ENCODE measurements at places on chromosomes 11 and 22. TPM values are rescaled to one million over a fixed set of nuclear protein-coding genes. Genes with fewer than 3 reads are reported as not detected.

The PATE2 gene
- polyA plus RNA-seq = not detected

The LARGE1 gene
- polyA plus RNA-seq = 2.3 TPM

The B4GALNT4 gene
- polyA plus RNA-seq = 0.15 TPM

The SCN2B gene
- polyA plus RNA-seq = not detected

The APOL3 gene
- polyA plus RNA-seq = 7.2 TPM

The OR4A16 gene
- not detected for polyA plus RNA-seq

The KCNJ11 gene
- 1.1 TPM for polyA plus RNA-seq

The BAIAP2L2 gene
- polyA plus RNA-seq = 0.46 TPM

The RIMBP3B gene
- polyA plus RNA-seq = not detected

The PRDM10 gene
- polyA plus RNA-seq = 2.9 TPM

The GDPD4 gene
- polyA plus RNA-seq = 1.1 TPM

The OR8D1 gene
- polyA plus RNA-seq = not detected

DNA sequence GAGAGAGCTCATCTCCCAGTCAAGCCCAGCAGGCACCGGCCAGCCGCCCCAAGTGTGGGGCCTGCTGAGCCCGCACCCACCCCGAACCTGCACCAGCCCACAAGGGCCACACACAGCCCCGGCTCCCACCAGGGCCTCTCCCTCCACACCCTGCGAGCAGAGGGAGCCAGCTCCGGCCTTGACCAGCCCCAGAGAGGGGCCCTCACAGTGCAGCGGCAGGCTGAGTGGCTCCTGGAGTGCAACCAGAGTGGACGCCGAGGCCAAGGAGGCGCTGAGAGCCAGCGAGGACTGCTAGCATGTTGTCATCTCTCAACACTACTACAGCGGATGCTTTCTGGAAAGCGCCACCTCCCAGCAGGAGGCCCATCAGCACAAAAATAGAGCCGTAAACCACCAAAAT is 10.9 kb downstream of the DEFB108B start:
- no peak for DNase-seq

GRCh38 chr11:100177651-100178050 is 509.4 kb upstream of the ARHGAP42 start:
- DNase-seq = no peak

- DNase-seq = no peak
These were observed 1166.2 kb downstream of the TBC1D22A start for GRCh38 chr22:47928631-47929030.

DNA sequence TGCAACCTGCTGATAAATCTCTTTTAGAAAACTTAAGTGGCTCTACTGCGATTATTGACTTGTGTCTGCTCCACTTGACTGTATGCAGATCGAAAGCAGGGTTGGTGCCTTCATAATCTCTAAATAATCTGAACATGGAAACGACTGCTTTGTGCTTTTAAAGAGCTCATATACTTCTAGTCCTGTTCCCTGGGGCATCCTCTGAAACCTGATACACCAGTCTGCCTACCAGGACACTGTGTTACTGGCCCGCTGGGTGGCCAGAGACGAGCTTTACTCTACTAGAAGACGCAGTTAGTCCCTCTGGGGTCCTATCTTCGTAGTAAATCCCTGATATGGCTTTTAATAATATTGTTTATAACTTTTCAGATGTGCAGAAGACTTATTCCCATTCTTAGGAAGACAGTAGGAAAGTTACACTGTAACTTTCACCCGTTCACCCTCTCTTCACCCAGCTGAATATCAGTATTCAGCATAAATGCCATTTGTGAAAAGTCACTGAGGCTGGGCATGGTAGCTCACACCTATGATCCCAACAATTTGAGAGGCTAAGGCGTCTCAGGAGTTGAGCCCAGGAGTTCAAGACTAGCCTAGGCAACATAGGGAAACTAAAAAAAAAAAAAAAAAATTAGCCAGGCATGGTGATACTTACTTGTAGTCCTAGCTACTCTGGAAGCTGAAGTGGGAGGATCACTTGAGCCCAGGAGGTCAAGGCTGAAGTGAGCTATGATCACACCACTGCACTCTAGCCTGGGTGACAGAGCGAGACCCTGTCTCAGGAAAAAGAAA is 9.0 kb upstream of the HTR3B start:
- no peak for DNase-seq

- DNase-seq = peak; percentile 62
These were observed 55.1 kb downstream of the PACSIN2 start for GRCh38 chr22:42959576-42960509.

GRCh38 chr22:49561976-49562375 is 265.7 kb downstream of the BRD1 start:
- no peak for DNase-seq

DNA sequence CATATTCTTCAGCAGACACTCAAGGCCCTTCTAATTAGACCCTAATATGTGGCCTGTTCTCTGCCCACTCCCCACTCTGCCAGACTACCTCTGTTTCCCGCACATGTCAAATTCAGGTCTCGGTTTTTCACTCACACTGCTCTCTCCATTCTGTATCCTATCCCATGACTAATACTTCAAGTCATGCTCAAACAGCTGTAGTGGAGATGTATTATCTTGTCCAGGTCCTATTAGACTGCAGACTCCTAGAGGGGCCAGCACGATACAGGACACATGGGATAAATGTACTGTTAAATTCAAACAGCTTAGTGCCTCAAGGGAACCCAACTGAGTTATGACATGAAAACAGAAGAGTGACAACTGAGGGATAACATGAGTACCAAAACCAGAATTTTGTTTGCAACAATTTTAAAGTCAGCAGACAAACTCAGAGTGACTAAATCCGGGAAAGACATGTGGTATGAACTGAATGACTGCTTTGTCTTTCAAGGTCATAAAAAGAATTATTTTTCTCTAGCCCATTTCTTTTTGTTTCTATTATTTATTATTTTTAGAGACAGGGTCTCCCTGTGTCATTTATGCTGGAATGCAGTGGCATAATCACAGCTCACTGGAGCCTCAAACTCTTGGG is 20.5 kb downstream of the ATP6V1E1 start:
- DNase-seq = no peak

- DNase-seq = no peak
These were observed 1094.8 kb downstream of the DLG2 start for GRCh38 chr11:84532364-84532763.

GRCh38 chr11:9386086-9386485 is 1.6 kb downstream of the IPO7 start:
- DNase-seq = no peak

DNA sequence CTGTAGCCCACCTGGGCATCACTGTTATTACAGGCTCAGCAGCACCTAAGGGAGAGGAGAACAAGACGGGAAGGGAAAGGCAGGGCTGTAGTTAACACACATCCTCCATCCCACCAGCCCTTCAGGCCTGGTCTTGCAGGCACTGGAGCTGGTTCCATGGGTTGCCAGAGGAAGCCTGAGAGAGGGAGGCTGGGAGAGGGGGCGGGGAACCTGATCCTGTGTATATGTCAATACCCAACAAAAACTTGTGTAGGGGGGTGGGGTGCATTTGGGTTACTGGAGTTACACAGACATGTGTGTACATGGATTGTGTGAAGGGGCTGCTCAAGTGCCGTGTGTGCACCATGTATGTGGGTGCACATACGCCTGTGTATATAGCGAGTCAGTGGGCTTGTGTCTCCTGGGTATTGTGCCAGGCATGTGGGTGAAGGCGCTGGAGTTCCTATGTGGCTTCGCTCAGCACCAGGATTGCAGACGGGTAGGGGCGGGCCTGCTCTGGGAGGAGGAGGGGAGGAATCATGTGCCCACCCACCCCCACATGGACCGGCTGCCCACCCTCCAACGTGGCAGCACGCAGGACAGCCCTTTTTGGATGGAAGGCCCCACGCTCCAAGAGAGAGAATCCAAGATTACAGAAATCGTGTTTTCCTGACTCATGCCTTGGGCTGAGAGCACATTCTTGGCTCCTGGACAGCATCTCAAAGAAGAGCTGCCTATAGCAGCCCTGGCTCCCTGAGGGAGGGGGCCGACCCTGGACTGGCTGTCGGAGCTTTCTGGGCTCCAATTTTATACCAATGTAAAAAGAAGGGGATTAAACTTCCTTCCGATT is 4.2 kb upstream of the SERPINH1 start:
- no peak for DNase-seq

DNA sequence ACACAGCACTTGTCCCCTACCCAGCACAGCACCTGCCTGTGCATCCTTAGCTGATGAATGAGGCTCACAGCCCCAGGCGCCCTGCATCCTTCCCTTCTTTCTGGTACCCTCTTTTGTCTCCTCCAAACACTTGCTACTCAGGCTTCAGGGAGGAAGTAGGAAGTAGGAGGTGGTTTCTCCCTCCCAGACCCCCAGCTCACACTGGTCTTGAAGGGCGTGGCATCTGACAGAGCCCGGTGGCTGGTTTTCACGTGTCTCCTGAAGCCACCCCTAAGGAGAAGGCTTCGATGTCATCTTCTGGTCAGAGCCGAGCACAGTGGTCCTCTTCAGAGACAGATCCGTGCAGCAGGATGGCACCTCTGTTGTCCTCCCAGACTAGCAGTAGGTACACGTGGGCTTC is 109.8 kb downstream of the PTPRJ start:
- peak; percentile 14 for DNase-seq

- DNase-seq = no peak
These were observed 130.7 kb downstream of the SNX19 start for GRCh38 chr11:130785380-130786116.

- no peak for DNase-seq
These were observed 48.5 kb upstream of the MN1 start for GRCh38 chr22:27850000-27850521.

DNA sequence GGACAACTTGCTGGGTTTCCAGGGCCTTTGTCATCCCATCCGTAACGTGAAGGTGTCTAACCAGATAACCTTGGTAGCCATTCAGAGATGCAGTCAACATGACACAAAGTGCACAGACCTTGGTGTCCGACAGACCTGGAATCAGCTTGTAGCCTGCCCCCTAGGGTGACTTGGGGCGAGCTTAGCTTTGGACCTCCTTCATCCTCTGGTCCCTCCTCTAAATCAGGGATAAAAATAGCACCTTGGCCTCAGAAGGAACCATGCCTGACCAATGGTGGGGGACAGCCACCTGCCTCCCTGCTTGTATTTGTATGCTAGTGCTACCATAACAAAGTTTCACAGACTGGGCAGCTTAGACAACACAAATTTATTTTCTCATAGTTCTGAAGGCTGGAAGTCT is 3.7 kb downstream of the SNRPD3 start:
- DNase-seq = no peak

DNA sequence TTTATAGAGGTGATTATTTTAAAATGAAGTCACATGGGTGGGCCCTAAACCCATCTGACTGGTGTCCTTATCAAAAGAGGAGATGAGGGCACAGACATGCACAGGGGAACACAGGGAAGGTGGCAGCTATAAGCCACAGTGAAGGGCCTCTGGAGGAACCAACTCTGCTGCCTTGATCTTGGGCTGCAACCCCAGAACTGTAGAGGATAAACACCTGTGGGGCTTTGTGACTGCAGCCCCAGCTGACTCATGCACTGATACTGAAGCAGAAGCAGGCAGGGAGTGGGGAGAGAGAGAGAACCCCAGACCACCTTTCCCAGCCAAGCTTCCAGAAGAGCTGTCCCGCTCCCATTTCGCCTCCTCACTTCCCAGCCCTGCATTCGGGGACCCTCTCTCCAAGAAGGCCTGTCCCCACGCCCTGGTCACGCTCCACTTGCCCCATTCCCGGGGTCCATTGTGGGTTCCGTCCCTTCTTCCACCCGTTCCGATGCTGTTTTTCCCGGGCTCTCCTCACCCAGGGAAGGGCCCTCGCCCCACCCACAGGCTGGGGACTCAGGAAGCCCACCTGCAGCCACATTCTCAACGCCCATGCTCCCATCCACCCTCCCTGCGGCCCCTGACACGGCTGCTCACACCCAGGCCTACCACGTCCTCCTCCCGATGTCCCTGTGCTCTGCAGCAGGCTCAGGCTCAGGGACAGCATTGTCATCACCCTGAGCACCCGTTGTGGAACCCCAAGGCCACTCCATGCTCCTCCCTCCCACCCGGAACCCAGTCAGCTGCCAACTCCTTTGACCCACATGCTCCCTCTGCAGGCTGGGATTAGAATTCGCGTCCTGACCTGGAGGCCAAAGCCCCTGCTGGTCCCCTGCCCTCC is 90.8 kb upstream of the SHANK2 start:
- DNase-seq = peak; percentile 48

DNA sequence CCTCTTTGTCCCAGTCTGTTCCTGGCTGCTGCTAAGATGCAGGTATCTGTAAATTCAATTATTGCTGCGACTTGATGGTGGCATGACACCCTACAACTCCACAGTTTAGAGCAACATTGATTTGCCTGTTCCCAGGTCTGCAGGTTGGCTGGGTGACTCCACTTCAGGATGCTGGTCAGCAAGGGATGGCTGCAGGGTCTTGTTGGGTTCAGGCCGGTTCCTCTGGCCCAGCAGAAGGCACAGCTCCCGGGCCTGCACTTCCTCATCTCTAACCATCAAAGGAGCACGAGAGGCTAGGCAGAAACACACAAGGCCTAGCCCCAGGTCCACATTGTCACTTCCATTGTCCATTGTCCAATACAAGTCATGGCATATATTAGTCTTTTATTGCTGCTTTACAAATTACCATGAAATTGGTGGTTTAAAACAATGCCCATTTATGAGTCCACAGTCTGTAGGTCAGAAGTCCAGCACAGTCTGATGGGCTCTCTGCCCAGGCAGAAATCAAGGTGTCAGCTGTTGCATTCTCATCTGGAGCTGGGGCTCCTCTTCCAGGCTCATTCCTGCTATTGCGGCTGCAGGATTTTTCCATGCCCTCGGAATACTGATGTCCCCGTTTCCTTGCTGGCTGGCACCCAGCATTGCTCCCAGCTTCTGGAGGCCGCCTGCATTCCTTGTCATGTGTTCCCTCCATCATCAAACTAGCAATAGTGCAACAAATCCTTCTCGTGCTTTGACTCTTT is 96.6 kb upstream of the LMO1 start:
- no peak for DNase-seq

GRCh38 chr22:44541671-44542319 is 43.8 kb upstream of the RTL6 start:
- no peak for DNase-seq

DNA sequence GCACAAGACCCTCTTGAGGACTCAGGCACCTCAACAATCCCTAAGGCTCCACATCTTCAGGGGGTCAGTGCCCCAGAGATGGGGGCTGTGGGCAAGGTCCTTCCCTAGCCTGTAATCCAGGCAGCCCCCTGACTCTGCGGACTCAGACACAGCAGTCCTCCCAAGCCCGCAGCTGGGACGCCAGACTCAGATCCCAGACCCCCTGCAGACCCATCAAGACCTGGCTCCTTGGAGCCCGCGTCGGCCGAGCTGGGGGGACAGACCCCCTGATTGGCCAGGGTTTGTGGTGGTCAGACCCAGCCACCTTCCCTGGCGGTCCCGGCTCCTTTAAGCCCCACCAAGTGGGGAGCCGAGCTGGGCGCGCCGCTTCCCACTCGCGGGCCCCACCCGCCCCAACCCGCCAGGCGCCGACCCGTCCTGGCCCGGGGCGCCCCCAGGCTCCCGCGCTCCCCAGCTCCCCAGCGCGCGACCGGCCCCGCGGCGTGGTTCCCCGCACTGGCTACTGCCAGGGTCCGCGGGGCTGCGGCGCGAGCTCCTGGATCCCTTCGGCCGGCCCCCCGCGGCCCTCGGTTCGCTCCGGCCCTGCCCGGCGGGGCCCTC is 458 bp downstream of the OSBPL5 start:
- DNase-seq = no peak

GRCh38 chr22:37734964-37735451 is 38.2 kb downstream of the TRIOBP start:
- peak; percentile 60 for DNase-seq

Measured in liver (tissue), 10 donors.